ENCODE measurements at places on chromosomes 3 and 15.

GRCh38 chr3:168620854-168621253 is 525.1 kb upstream of the GOLIM4 start:
- DNase-seq = no peak

- no peak for DNase-seq
These were observed 4.1 kb upstream of the COX17 start for GRCh38 chr3:119681279-119681678.

DNA sequence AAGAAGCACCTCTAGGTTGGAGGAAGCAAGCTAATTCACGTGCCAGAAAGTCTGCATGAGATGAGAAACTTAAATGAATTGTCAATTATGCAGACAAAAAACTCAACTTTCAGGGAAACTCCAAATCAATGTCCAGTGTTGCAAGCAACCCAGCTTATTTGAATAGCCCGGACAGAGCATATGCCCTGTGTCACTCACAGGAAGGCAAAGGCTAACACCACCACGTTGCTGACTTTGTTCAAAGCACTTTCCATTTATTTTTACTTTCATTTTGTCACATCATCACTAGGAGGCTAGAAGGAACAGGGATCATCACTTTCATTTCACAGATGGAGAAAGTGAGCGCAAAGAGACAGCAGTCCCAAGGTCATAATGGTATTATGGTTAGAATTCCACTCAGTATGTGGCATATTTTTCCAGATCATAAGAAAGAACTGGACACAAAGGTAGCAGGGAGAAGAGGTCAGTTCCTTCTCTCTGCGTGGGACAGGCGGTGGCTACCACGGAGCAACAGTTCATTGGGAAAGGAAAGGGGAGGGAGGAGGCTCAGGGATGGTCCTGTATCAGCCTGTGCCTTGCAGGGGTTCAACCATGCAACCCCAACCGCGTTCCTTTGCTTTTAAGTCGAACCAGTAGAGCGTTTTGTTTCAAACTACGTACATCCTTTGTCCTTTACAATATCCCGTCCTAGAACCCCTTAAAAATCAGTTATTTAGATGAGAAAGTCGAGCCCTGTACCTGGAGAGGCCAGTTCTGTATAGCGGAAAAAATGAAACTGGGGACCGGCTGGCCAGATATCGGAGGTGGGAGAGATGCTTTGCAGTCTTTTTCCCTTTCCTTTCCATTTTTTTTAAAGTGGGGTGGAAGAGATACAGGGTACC is 1.1 kb downstream of the HEG1 start:
- DNase-seq = no peak

GRCh38 chr15:79970624-79971434 is at the start of gene BCL2A1:
BCL2A1 (minus strand) TSS chr15:79971196; CDS start chr15:79971119, 77 bp downstream.
- DNase-seq = no peak

DNA sequence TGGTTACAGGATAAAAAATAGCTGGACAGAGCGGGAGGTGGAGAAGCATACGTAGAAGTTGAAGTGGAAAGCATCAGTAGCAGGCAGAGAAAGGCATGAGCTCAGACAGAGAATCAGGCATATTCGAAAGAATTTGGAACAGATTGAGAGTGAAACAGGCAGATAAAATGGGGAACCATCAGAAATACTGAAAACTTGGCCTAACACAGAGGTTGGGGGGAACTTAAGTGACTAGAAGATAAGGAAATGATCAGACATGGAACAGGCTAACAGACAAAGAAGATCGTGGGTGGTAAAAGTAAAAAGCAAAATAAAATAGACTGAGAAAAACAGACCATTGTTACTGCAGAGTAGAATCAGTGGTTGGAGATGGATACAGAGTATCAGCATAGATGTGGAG is 32.9 kb downstream of the GTF2E1 start:
- no peak for DNase-seq

GRCh38 chr3:46974421-46975171 is 1.9 kb downstream of the CCDC12 start:
- no peak for DNase-seq

GRCh38 chr3:111352585-111352984 is 189.4 kb upstream of the CD96 start:
- DNase-seq = no peak

GRCh38 chr3:94481226-94481898 is 418.5 kb downstream of the NSUN3 start:
- no peak for DNase-seq

GRCh38 chr15:70509731-70510143 is 253.6 kb downstream of the UACA start:
- DNase-seq = no peak

GRCh38 chr15:90058308-90058707 is 44.0 kb downstream of the IDH2 start:
- no peak for DNase-seq

DNA sequence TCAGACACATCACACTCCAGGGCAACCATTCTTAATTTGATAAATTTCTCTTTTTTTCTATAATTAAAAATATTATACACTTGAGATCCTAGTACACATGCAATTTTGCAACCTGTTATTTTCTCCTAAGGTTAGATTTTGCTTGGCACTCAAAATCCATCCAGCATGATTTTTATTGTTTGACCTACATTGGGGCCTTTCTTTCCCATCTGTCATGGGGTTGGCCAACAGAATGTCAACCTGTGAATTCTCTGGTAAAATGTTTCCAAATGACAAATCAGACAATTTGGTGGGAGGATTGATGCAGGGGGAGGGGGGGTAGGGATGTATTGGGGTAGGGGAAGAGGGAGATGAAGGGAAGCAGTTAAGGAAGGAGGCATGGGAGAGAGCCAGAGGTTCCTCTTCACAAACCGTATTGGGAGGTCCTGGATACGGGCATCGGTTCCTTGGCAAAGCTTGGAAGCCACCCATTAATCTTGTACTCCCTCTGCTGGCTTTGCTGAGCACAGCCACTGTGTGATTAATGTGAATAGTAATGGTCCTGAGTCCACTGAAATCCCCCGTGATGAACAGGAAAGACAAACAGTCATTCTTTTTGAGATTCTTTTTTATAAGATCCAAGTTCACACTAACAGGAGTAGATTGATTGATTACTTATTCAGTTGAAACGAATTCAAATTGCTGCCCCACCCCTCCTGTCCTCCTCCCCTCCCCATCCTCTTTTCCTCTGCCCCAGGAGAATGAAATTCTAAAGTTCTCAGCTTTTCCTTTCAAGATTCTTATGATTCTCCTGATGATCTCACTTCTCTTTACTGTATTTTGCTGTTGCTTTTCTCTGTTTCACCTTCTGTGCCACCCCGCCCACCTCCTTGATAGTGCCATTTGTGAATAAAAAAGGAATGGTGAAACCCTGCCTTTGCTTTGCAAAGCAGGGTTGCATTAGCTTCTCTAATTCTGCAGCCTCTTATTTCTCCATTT is 82.2 kb upstream of the SLC25A26 start:
- no peak for DNase-seq

DNA sequence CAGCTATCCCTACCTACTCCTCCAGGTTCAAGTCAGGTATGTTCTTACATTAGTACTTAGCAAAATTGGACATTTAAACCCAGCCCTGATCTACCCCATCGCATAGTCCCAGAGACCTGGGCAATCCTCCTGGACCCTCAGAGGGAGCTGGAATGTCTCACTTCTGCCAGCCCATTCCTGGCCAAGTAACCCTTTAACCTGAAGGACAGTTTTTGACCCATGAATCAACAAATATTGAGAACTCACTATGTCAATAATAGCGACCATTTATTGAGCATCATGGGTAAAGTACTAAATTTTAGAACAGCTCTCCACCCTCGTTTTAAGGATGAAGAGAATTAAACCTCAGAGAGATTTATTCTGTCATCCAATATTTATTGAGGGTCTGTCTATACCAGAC is 70.4 kb downstream of the RBPMS2 start:
- DNase-seq = no peak

Data from CMK (cell line).